Stimulated activated naive CD4-positive, alpha-beta T cell (primary cell): ENCODE measurements at places on chromosomes 4 and X.

GRCh38 chrX:22987452-22987851, 12.3 kb upstream of the DDX53 start:
- no peak for DNase-seq

- DNase-seq: no peak
Observed at GRCh38 chr4:14087459-14087858, 459.9 kb upstream of the BOD1L1 start.

- no peak for DNase-seq
Observed at GRCh38 chr4:97493815-97494518, 649.3 kb downstream of the STPG2 start.

DNA sequence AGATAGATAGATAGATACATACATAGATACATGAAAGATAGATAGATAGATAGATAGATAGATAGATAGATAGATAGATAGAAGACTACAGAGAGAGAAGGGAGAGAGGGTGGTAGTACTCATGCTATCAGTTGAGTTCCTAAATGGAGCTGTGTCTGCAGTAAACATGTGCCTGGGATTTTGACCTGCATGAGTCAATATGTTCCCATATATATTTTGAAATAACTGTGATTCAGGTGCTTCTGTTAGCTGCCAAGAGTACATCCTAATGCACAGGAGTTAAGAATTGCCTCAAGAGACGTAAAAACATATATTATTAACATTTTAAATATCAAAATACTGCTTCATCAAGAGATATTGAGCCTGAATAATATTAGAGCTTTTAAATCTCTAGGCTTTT, 379.4 kb downstream of the GRXCR1 start:
- DNase-seq: no peak

DNA sequence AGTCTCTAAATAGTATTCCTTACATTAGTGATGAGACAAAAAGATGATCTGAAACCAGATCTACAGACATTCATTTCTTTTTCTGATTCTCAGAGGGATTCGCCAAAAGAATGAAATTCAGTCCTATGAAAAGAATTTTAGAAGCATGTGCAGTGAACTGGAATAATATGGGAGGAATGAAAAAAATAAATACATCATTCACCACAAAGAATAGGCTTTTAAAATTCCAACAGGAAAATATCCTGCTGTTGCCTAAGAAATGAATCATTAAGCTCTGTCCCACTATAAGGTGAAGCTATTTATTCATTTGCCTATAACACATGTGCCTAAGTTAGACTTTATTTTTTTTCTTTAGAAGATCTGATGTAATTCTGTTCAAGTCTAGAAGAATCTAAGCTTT, 165.9 kb downstream of the IL15 start:
- no peak for DNase-seq

DNA sequence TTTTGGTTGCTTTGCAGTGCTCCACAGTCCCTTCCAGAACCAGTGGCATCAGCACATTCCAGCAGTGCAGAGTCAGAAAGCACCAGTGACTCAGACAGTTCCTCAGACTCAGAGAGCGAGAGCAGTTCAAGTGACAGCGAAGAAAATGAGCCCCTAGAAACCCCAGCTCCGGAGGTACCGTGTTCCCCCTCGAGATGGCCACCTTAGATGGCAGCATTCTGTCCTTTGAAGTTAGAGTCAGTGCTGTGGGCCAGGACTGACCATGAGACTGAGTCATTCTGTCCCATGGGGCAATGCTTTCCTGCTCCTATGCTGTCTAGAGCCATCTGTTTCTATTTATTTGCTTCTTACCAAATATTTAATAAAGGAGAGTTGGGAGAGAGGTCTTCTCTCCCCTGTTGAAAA, 112.3 kb downstream of the KLHL8 start:
- no peak for DNase-seq

GRCh38 chrX:65752294-65752693, 84.8 kb downstream of the MSN start:
- no peak for DNase-seq

DNA sequence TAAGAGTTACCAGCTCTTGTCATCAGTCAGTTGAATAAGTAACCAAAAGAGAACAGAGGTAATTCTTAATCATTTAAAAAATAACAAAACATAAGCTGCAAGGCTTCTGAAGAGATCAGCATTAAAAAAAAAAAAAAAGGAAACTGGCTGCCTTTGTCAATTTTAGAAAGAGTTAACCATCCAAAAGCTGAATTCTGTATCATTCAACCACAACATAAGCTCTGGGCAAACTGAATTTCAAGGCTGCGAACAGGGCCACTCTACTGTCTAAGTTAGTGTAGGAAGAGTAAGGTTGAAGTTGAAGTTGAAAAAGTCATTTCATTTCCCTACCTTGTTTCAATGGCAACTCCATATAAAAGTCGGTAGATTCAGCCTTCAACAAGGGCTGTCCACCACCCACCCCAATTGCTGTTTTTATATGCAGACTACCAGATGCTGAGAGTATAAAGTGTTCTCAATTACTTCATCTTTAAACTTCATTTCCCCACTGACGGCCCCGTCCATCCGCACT, 1.1 kb upstream of the LIN54 start:
- DNase-seq: no peak

DNA sequence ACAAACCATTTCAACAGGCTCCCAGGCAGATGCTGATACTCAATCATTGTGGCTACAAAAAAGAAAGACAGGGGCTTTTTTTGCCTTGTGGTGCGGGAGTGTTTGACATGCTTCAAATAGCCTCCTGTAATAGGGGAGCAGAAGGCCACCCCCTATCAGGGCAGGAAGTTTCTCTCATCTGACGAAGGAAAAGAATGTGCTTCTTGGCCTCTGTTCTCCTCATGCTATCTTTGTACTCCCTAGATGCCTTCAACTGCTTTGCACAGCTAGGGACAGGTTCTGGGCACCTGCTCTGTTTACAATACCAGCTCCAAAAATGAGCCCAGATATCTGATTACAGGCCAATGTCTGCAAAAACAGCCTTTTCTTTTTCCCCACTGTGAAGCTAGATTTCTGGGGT, 391.1 kb downstream of the STIM2 start:
- no peak for DNase-seq

DNA sequence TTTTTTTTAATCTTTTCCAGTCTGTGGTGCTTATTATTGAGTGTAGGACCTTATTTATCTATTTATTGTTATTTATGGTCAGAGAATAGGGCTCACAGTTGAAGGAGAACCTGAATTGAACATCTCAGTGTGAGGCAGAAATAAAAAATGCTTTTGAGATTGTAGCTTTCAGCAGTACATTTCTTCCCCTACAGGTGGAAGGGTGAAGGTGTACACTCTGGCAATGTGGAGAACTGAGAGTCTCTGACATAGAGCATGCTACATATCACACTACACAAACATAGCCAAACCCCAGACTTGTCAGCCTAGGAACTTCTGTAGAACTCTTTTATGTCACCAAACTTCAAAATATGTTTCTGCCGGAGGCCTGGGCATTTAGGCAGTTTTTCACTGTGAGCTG, 140.2 kb downstream of the STIM2 start:
- DNase-seq: no peak

DNA sequence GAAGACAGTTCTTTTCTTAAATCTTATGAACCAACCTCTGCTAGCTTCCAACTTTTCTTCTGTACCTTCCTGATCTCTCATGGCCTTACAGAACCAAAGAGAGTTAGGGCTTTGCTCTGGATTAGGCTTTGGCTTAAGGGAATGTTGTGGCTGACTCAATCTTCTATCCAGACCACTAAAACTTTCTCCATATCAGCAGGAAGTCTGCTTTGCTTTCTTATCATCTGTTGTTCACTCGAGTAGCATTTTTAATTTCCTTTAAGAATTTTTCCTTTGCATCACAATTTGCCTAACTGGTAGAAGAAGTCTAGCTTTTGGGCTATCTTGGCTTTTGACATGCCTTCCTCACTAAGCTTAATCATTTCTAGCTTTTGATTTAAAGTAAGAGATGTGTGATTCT, 167.0 kb downstream of the TBCK start:
- no peak for DNase-seq

DNA sequence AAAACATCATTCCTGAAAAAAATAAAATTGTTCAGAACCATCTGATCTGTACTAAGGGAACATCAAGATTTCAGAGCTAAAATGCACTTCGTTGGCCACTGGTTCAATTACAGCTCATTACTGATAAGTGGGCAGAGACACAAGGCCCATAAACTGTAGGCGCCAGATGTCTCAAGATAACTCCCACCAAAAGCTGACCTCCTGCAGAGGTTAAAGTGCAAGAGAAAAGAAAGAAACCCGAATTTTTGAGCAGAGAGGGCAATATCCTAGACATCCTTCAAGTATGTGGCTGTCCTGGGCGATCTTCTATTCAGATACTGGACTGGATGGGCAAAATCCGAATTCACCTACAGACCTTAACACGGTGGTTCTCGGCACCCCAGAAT, 660 bp downstream of the GEMIN8 start:
- no peak for DNase-seq

- no peak for DNase-seq
Observed at GRCh38 chr4:17567271-17567670, 9.7 kb upstream of the LAP3 start.

- no peak for DNase-seq
Observed at GRCh38 chr4:142579443-142579842, 266.7 kb downstream of the INPP4B start.

- no peak for DNase-seq
Observed at GRCh38 chrX:2500091-2500802, 529 bp downstream of the DHRSX start.

GRCh38 chr4:102061133-102061532, 270.6 kb downstream of the BANK1 start:
- no peak for DNase-seq
